Activated CD4-positive, alpha-beta T cell treated with anti-CD3 and anti-CD28 coated beads, Interleukin-2, amount 10 ng/mL, durations not matched to agents 7 days and 5 days (primary cell): ENCODE measurements at places on chromosomes 2 and 18.

DNA sequence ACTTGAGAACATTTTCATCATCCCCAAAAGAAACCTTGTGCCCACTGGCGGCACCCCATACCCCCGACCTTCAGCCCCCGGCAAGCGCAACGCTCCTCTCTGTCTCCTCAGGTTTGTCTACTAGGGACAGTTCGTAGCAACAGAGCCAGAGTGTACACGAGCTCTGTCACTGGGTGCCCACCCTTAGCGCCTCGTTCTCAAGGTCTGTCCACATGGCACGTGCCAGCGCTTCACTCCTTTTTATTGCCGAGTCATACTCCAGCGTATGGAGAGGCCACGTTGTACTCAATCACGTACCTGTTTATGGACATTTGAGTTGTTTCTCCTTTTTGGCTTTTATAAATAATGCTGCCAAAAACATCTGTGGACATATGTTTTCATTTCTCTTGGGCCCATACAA is 30.3 kb upstream of the GPC1 start:
- no peak for DNase-seq

DNA sequence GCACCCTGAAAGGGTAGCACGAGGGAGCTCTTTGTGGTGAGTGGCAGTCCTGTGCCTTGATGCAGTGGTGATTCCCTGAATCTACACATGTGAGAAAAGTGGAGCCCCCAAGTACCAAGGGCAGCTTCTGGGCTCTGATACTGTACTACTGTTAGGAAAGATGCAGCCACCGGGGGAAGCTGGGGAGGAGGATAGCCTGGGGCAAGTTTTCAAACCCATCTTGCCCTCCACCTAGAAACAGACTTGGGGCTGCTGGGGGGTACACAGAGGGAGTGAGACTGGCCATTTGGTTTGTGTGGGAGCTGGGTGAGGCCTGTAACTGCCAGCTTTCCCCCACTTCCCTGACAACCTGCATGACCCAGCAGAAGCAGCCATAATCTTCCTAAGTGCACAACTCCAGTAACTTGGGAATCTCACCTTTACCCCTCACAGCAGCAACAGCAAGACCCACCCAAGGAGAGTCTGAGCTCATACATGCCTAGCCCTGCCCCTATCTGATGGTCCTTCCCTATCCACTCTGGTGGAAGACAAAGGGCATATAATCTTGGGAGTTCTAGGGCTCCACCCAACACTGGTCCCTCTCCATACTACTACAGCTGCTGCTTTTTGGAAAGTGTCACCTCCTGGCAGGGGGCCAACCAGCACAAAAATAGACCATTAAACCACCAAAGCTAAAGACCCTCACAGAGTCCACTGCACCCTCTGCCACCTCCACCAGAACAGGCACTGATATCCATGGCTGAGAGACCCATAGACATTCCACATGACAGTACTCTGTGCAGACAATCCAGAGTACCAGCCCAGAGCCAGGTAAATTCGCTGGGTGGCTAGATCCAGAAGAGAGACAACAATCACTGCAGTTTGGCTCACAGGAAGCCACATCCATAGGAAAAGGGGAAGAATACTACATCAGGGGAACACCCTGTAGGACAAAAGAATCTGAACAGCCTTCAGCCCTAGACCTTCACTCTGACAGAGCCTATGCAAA is 8.2 kb downstream of the MALL start:
- DNase-seq = no peak

GRCh38 chr2:221972813-221973478 is 325.9 kb downstream of the PAX3 start:
- no peak for DNase-seq

GRCh38 chr18:34772887-34773286 is 62.8 kb downstream of the DTNA start:
- no peak for DNase-seq

DNA sequence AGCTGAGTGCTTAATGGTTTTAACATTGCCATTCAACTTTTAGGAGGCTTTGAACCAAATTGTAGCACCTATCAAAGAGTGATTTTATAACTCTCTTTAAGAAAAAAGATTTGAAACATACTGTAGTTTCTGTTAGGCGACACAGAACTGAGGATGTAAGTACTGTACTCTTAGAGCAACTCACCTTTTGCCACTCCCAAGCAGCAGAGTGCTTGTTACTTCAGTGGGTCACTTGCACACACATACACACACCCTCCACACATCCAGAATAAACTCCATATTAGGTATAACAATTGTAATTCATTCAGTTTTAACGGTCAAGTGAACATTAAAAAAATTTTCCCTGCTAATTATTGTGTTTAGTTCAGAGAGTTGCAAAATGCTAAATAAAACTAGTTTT is 118.3 kb downstream of the CAMKMT start:
- no peak for DNase-seq

DNA sequence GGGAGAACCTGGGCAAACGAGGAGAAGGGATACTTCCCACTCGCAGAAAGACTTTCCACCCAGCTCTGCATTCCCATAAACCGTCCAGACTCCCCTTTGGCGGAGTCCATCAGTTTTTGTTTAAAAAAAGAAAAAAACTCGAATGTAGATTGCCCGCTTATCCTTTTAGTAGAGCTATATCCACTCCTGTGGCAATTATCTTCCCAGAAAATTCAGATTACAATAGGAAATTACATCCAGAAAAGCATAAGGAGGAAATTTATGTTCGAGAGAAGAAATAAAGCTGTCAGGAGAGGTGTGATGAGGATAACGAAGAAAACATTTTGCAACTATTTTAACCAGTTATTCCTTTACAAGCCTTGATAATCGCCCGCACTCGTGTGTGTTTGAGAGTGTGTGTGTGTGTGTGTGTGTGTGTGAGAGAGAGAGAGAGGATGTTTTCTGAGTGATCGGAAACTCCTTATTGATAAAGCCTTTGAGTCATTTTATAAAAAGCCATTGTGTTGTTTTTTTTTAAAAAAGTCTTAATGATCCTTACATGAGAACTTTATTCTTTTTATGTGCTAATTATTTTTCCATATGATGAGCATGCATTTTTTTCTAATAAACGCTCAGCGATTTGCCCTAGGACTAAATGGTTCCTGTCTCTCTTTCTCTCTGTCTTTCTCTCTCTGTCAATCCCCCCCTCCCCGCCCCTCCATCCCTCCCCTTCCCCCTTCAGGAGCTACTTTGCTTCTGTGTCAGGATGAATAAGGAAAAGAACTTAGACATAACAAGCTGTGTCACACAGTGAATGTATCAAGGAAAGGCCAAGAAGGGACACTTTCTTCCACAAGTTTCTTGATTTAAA is 1.1 kb upstream of the PPP3R1 start:
- DNase-seq = peak; percentile 39

- peak; percentile 32 for DNase-seq
Measured at GRCh38 chr18:3603421-3604234, 153.7 kb downstream of the TGIF1 start.

GRCh38 chr18:79487801-79488201 is 92.1 kb downstream of the NFATC1 start:
- DNase-seq = no peak

DNA sequence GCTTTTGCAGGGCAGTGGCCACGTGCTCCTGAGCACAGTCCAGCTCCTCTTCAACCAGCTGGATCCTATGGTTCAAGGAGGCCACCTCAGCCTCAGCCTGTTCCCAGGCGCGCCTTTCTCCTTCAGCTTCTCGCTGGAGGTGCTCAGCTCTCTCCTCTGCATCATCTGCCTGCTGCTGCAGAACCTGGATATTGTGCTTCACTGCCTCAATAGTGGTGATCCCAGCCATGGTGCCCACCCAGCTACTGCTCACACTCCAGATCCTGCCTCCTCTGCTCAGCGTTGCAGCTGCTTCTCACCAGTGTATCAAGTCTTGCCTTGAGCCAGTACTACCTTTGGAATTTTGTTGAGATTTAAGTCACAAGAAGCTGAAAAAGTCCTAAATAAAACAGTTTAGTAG is 67.9 kb downstream of the ASXL2 start:
- no peak for DNase-seq

DNA sequence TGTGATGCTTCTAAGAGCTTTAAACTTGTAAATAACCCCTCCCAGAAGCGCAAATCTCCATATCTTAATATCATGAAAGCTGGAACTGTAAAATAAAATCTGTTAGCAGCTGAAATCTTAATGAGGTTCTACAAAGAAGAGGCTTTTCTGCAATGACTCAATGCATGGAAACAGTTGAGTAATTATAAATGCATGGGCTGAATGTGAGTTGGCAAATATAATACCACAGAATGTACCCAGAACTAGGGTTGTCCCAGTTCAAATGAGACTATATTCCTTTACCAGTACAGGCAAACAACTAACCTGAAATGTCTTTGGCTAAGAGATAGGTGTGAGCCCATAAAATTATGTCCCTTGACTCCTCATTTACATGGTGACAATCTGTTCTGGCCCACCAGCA is 52.9 kb downstream of the SATB2 start:
- no peak for DNase-seq

DNA sequence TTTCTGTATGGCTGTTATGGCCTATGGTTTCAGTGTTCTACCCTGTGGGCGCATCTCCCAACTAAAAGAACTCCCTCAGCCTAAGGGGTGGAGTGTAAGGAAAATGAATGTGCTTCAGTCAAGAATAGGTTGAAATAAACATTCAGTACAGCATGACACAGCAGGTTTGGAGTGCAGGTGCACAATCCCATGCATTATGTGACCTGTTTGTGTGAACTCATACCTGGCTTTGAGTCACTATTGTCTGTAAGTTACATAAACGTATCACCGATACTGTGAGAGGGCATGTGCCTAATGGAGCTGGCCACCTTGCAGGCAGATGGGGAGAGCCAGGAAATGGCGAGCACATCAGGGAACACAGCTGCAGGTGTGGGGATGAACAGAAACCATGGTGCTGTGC is 216.0 kb downstream of the DSEL start:
- DNase-seq = peak; percentile 24

DNA sequence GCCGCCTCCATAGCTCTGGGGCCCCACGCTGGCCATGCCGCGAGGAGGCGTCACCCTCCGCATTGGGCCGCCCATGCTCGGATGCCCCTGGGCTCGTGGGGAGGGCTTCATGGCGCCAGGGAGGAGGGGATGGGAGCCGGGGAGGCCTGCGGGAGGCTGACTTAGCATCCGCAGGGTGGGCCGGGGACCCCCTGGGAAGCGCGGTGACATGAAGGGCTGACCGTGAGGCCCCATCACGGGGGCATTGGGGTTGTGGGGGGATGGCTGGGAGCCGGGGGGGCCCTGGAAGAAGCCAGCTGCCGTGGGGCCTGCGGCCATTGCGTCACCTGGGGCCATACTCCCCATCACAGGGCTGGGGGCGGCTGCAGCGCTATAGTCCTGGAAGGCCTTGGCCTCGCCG is 26.0 kb upstream of the ANKRD62 start:
- no peak for DNase-seq

- no peak for DNase-seq
Measured at GRCh38 chr2:143029141-143029540, 100.1 kb upstream of the ARHGAP15 start.

- peak; percentile 70 for DNase-seq
Measured at GRCh38 chr2:55049043-55049820, 1.0 kb downstream of the RTN4 start.

DNA sequence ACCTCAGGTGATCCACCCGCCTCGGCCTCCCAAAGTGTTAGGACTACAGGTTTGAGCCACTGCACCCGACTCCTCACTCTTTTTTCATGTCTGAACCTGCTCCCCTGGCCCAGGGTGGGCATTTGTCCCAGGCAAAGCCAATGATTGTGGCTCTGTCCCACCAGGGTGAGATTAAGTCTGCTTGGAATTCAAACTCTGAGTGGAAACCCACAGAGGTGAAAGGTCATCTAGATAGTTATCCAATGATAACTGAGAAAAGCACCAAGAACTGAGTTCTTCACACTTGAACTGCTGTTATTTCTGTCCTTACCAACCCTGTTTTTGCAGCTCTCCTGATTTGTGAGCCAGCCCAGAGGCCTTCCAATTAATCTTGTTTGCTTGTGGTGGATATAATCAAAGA is 62.4 kb upstream of the ACVR1 start:
- DNase-seq = no peak

DNA sequence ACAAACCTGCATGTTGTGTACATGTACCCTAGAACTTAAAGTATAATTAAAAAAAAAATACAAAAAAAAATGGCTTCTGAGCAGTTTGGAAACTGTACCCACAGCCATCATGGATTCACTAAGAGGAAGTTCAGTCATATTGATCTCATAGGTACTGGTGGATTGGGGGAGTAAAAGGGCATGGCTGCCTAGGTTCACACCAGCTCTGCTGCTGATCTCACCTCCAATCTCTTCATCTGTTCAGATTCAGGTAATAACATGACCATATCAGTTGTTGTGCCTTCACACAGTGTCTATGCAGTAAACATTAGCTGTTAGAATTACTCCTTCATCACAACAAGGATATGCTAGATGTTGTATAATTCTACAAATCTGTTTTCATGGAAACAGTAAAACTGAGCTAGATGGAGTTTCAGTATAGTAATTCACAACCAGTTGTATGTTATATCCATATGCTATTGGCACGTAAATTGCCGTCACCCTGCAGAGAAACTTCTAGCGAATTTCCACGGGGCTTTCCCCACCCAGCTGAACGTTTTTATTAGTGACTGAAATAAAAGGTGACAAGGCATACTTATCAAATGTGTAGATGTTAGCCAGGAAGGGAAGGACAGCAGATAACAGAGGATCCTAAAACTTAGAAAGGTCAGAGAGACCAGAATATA is 59.3 kb upstream of the ITM2C start:
- DNase-seq = no peak

GRCh38 chr18:74139888-74140287 is 7.7 kb downstream of the FBXO15 start:
- no peak for DNase-seq

DNA sequence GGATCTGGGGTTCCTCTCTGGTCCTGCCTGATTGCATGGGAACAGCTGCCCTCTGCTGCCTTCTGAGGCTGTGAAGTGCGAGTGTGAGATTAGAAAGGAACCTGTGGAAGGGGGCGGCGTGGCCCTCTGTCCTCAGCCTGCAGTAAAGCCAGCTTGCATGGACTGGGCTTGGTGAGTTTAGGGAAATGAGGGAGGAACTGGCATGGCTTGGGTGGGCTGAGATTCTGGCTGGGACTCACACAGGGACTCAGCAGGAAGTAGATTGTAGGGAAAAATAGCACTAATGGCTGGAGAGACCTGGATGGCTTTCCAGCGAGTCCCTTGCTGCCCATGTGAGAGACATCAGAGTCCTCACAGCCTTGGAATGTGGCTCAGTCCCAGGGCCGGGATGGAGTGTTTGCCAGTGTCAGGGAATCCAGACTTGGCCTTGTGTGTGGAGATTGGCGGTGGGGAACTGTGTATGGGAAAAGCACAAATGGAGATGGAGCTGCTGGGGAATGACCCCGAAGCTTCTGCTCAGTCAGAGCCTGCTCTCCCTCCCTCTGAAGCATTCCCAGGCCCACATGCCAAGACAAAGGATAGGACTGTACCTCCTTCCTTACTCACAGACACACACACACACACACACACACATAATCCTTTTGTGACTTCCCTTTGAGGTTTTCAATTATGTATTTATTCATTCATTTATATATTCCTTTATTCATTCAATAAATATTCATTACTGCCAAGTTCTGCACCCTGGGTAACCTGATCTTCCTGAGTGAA is 115.4 kb downstream of the ACAA2 start:
- no peak for DNase-seq
